ENCODE measurements at places on chromosomes 4 and X.
A peak's percentile ranks its signal among the peaks of the same experiment; 100 is the strongest.

DNA sequence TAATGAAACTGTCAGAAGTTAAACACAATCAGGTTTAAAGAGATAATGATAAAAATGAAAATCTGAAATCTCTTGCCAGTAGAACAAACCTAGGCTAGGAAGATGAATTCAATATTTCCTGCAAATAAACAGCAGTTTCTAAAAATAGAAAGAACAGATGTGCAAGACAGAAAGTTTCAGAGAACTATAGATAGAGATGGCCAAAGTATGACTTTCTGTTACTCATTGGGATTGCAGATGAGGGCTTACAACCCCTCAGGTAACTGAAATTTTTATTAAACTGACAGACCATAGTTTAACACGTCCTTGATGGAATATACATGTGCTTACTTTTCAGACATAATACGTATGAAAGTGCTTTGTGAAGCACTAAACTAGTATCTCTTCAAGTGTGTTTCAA, 82.3 kb upstream of the PPARGC1A start:
- no peak for DNase-seq

GRCh38 chrX:118352566-118352965, 6.7 kb downstream of the WDR44 start:
- DNase-seq, result no peak

- DNase-seq, result no peak
Measured at GRCh38 chr4:96455045-96455720, 615.3 kb downstream of the PDHA2 start.

- peak; percentile 0 for DNase-seq
Measured at GRCh38 chr4:170089668-170090351, at the start of gene AADAT. AADAT (minus strand) TSS chr4:170089956; CDS start chr4:170089690, 266 bp downstream.

GRCh38 chrX:119249891-119250290, 13.8 kb downstream of the PGRMC1 start:
- DNase-seq, result no peak

DNA sequence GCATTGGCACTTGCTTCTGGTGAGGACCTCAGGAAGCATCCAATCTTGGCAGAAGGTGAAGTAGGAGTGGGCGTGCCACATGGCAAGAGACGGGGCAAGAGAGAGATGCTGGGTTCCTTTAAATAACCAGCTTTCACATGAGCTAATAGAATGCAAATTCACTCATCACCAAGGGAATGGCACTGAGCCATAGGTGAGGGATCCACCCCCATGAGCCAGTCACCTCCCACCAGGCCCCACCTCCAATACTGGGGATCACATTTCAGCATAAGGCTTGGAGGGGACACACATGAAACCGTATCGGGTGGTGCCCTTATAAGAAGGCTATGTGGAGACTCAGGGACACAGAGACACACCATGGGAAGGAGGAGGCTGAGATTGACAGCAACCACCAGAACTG, 140.0 kb upstream of the MSX1 start:
- no peak for DNase-seq

DNA sequence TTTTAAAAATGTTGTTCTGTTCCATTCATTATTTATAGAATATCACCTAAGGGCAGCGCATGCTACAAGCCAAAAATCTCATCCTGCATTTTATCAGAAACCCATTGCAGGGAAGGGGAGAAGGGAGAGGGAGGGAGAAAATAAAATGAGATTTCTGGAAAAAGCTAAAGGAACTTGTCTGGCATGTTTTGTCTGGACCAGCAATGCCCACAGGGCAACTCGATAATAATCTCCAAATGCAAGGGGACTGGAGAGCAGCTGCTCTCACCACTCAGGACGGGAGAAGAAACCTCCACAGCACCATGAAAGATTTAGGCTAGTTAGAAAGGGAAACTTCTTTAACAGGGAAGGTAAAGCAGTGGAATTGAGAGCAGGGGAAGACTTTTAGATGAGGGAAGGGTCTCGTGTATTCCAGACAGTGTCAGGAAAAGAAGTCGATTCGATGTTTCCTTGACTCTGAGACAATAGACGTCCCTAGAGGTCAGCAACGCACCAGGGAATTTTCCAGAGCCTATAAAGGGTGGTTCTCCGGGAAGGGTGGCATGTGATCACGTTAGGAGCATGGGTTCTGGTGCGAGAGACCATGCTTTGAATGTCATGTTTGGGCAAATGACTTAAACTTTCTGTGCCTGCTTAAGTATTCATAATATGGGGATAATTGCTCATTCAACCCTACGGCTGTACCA, 132.2 kb upstream of the NDP start:
- no peak for DNase-seq

DNA sequence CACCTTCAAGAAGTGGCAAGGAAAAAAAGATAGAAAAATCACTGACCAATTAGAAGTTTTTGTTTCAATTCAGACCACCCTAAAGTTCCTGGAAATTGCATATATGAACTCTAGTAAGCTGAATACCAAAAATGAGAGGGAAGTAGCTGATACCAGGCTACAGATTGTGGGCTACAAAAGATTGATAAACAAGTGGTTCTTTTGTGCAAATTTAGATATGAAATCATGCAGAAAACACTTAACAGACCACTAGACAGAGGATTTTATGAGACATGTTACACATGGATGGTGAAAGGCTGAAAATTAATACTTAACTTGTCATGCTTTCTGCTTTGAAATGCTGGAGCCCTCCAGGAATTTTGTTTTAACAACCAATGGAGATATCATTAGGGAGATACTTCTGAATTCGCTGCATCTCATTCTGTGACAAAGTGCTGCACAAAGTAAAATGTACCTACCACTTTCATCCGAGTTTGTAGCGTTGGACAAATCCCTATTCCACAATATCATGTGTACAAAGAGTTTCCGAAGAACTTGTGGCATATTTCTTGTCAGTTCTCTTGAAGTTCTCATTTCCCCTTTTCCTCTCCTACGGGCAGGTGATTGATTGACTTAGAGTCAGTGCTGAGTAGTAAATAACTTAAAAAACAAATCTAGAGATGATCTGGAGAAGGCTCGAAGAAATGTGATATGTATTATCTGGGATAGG, 235.0 kb downstream of the PALLD start:
- no peak for DNase-seq

DNA sequence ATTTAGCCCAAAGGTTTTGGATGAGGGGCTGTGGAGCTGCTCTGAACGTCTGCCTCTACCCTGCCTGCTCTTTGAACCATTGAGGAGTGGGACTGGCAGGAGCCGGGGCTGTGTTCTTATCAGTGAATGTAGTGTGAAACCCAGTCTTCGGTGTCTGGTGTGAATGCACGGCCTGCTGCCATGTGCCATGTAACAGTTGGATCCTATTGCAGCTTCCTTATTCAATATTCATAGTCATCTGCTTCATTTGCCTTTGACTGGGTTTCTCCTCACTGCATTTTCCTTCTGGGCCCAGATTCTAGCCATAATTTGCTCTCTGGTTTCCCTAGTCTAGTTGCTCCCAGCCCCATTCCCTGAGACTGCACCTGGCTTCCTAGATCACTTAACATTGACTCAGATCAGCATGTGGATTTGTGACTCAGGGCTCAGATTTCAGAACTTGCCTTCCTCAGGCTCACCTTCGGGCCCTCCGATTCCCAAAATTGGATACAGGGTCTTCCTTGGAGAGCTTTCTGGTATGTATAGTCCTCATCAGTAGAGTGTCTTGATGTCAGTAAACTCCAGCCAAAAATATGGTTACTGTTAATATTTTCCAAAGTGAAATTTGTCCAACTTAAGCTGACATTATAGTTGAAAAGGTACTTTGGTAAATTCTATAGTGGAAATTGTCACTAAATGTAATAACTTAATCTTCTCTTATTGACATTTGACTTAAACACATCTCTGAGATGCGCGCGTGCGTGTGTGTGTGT, 94.0 kb upstream of the DDIT4L start:
- no peak for DNase-seq

DNA sequence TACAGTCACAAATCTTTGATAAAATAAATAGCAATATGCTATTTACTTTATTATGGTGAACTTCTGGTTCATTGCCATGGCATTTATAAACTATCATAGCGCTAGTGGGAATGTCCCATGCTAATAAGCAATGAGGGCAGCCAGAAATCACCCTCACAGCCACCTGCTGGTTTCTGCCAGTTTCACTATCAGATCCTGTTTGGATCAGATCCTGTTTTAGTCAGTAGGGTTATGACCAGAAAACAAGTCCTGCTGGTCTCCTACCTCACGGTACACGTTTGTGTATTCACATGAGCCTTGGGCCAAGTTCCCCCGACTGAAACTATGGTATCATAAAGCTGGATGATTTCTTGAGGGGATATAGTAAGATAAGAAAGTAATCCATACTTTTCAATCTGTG, 17.7 kb downstream of the FOXR2 start:
- no peak for DNase-seq

- no peak for DNase-seq
Measured at GRCh38 chr4:11532138-11532537, 103.4 kb upstream of the HS3ST1 start.

- no peak for DNase-seq
Measured at GRCh38 chr4:40300371-40301162, 34.6 kb upstream of the CHRNA9 start.

DNA sequence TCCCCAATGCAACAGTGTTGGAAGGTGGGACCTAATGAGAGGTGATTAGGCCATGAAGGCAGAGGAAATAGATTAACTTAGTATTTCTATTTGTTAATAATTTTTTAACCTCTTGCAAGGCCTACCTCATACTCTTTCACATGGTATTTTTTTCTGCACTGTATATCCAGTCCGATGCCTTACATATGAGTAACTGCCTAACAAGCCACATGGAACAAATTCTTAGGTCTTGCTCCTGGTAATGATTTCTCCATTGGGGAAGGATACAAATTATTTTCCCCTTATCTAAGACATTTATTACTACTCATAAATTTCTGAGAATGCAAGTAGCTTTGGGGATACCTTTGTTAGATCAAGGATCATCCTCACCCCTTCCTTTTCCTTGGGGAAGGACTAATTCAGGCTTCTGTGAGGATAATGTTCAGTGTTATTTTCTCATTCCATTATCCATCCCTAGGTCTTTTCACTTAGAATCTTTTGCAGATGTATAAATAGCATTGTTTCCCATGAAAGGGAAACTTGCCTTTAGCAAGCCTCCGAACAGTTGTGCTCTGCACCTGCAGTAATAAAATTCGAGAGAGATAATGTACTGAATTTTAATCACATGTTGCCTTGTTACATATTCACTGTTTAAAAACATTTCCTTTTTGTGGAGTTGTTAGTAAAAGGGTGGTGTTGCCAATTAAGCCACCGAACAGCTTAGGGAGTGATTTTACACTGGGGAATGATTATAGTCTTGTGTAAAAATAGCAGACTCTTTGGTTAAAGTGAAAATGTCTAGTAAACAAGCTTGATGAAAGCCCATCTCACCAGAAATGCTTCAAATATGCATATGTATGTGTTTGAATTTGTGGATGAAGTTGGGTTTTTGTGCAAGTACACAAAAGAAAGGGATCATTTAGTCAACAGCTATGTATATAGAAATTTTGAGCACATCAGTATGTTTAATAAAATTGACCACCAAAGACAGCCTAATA, 89.9 kb downstream of the CFAP299 start:
- no peak for DNase-seq

GRCh38 chr4:125838924-125839323, 524.2 kb downstream of the FAT4 start:
- DNase-seq, result no peak

GRCh38 chr4:73908965-73909364, 39.8 kb downstream of the CXCL1 start:
- no peak for DNase-seq

- DNase-seq, result no peak
Measured at GRCh38 chrX:100649550-100650356, 5.8 kb downstream of the SRPX2 start.

DNA sequence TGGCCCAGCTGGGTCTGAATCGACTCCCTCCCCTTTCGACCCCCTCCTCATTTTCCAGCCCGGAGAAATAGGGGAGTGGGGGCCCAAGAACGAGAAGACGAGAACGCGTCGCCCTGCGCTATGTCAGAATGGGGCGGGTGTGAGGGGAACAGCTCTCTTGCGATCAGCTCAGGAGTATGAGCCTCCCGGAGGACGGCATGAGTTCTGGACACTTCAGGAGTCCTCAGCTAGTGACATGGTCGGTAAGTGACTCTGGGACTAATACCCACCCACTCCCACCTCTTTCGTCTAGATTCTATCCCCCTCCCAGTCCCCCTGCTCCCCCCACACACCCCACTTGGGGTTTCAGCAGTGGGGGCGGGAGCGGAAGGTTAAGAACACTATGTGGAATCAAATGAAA, 944 bp downstream of the KLF8 start:
- DNase-seq, result no peak

DNA sequence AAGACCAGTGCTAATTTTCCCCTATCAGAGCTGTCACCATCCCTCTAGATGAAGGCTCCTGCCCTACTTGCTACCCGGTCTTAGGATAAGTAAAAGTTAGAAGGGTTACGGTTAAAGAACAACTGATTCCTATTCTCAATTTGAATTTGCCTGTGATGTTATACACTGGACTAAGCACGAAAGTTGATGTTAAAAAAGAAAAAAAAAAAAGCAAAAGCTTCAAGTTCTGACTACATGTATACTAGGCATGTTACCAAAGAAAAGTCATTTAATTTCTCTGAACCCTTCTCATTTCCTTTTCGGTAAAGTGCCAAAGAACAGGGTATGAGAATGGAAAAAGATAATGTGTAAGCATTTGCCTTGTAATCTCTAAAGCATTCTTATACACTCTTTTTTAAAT, 1.4 kb upstream of the PPID start:
- no peak for DNase-seq

GRCh38 chr4:55352726-55353125, 6.7 kb downstream of the SRD5A3 start:
- no peak for DNase-seq

GRCh38 chr4:181957088-181957487, 286.1 kb upstream of the TENM3 start:
- DNase-seq, result no peak

All from stimulated activated CD8-positive, alpha-beta memory T cell treated with anti-CD3 and anti-CD28 coated beads, Interleukin-4, amount 100 ng/mL, for 24 hours (primary cell).